ENCODE measurements at places on chromosomes 3 and 15.
A peak's percentile ranks its signal among the peaks of the same experiment; 100 is the strongest.

GRCh38 chr3:138862924-138863775, 28.4 kb upstream of the PIK3CB start:
- peak; percentile 81 for DNase-seq

- DNase-seq: no peak
Measured at GRCh38 chr3:32626631-32627030, 56.0 kb upstream of the DYNC1LI1 start.

GRCh38 chr3:9749296-9749644, 482 bp upstream of the OGG1 start:
- no peak for DNase-seq

DNA sequence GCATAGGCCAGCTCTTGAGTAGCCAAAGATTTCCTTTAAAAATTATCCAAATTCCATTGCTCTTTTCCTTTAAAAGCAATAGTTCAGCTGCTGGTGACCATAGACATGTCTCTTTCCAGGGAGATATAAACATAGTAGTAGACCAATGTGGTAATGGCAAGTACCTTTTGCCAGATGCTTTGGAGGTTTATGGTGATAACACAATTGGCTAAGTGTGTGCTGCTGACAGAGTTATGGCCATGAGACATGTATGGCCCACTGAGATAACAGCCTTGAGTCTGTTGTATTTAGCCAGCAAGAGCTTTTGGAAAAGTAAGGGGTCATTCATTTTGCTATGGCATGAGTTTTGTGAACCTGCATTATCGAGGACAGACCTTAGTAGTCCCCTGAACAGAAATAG, 1146.8 kb downstream of the TUSC7 start:
- no peak for DNase-seq

DNA sequence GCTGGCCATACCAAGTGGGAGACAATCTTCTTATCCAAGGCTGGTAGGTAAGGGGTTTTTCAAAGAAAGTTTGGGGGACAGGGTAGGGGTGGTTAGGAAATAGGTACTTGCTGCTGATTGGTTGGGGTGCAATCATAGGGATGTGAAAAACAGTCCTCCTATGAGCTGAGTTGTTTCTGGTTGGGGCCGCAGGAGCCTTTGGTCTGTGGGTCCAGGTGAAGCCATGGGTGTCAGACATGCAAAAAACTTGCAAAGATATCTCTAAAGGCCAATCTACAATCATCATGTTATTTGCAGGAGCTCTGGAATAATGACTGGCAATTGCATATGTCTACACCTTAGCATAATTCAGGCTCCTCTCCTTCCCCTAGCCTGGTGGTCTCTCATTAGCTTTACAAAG, 982.3 kb downstream of the DIPK2A start:
- no peak for DNase-seq

DNA sequence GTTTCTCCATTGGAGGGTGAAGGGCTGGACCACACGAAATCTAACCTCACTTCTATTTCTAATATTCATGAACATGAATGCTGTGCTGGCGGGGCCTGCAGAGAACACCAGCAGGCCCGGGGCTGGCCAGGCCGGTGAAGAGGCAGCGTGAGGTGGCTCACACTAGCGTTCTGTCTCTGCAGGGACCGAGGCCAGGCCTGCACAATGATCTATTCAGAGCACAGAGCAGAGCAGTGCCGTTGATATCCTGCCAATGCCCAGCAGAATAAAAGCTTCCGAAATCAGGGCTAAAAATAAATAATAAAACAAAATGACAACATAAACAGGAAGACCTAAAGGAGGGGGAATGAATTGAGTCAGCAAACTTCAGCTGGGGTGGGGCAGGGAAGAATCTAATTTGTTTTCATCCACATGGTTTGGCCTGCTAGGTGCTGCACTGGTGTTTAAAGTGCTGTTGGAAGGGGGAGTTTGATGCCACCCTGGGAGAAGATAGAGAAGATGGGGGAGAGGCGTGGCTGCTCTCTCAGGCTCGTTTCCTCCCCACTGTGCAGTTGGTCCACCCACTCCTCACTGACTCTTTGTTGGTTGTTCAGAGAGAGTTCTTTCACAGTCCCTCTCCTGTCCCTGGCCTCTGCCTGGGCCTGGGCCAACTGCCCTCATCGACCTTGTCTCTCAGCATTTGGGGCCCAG, 837.1 kb downstream of the AGBL1 start:
- no peak for DNase-seq

GRCh38 chr3:185942396-185942795, 4.6 kb upstream of the TRA2B start:
- DNase-seq: no peak

- DNase-seq: no peak
Measured at GRCh38 chr3:133531981-133532380, 41.5 kb upstream of the CDV3 start.
